GM04503 (cell line): ENCODE measurements at places on chromosomes 7 and 10.

GRCh38 chr10:120460776-120461175 is 3.7 kb downstream of the PLPP4 start:
- peak; percentile 91 for DNase-seq

- no peak for DNase-seq
These were observed 182.8 kb upstream of the CDC14C start for GRCh38 chr7:48741545-48741944.

DNA sequence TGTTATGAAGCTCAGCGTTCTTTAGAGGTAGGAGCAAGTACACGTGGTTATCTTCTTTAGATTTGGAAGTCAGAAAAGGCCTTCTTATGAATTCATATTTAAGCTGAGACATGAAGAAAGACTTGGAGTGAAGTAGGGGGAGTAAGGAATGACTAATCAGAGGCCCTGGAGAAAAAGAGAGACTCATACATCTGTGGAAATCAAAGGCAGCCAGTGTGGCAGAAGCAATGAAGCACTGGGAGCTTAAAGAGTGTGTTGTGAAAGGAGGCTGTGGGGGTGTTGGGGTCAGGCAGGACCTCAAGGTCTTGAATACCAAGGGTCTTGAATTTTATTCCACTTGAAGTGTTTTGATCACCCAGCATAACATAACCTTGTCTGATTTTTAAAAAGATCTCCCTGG is 35.7 kb upstream of the FGL2 start:
- no peak for DNase-seq

GRCh38 chr10:86486856-86487255 is 34.7 kb downstream of the WAPL start:
- no peak for DNase-seq

DNA sequence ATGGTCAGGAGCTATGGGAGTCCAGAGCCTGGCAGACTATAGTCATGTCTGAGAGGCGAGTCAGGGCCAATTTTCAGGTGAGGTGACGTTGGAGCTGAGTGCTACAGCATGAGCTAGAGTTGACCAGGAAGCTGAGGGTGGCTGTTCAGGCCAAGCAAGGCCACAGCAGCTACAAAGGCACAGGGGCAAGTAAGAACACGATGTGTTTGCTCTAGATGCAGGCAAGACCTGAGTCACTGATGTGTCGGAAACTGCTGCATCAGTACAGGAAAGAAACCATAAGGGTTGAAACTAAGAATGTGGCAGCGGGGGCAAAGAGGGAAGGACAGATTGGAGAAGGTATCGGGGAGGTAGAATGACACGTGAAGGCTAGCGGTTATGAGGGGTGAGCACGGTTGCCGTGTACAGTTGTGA is 11.8 kb upstream of the RRP12 start:
- DNase-seq: no peak

GRCh38 chr10:19815036-19815730 is 1.0 kb upstream of the PLXDC2 start:
- no peak for DNase-seq

GRCh38 chr7:149369497-149369896 is 91.4 kb downstream of the ZNF777 start:
- DNase-seq: no peak

- DNase-seq: peak; percentile 18
These were observed 40.7 kb downstream of the ATE1 start for GRCh38 chr10:121886997-121887622.

GRCh38 chr7:101538596-101539459 is 90.3 kb downstream of the MYL10 start:
- DNase-seq: no peak

DNA sequence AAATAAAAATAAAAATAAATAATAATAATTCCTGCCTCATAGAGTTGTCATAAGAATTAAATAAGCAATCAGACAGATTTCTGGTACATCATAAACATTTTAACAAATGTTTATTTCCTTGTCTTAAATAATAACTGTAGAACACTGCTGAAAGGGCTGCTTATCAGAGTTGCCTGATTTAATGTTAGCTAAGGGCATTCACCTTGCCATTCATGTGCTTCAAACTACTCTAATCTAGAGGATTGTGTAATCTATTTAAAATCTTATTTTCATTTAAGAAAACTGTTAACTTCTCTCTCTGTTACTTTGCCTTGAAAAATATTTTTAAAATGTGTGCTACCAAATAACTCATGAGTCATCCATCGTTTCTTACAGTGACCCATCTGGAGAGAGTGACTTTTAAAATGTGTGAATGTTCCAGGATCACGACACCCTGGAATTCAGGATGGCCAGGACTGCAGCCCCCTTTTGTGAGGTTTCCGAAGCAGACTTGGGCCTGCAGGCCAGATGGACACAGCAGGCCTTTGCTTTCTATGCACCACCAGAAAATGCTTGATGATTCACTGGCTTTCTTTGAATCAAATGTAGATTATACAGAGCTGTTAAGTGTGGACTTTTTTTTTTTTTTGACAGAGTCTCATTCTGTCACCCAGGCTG is 109.1 kb upstream of the TNS3 start:
- DNase-seq: no peak

DNA sequence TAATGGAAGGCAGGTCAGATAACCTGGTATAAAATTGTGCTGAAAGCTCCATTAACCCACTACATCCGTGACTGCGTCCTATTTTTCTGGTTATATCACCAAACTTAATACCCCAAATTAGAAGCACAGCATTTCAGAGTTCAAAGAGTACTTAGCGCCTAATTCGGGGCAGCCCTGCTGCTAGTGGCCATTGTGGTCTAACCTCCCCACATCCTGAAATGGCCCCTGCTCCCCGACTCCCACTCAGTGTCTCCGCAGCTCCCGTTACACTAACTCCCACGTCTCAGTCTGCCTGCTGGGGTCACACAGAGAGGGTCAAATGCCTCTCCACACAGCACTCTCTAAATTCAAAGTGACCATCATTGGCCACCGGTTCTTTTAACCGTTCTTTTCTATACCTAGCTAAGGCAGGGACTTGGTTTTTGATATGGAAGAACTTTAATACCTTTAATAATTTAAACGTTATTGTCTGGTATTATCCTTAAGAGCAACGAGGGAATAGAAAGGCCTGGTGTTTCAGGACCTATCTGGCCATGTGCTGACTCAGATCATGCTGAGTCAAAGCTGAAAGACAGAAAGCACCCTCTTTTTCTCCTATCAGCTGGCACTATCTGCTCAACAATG is 117.1 kb downstream of the KMT2E start:
- DNase-seq: no peak

GRCh38 chr7:81256991-81257390 is 338.1 kb upstream of the SEMA3C start:
- DNase-seq: no peak

DNA sequence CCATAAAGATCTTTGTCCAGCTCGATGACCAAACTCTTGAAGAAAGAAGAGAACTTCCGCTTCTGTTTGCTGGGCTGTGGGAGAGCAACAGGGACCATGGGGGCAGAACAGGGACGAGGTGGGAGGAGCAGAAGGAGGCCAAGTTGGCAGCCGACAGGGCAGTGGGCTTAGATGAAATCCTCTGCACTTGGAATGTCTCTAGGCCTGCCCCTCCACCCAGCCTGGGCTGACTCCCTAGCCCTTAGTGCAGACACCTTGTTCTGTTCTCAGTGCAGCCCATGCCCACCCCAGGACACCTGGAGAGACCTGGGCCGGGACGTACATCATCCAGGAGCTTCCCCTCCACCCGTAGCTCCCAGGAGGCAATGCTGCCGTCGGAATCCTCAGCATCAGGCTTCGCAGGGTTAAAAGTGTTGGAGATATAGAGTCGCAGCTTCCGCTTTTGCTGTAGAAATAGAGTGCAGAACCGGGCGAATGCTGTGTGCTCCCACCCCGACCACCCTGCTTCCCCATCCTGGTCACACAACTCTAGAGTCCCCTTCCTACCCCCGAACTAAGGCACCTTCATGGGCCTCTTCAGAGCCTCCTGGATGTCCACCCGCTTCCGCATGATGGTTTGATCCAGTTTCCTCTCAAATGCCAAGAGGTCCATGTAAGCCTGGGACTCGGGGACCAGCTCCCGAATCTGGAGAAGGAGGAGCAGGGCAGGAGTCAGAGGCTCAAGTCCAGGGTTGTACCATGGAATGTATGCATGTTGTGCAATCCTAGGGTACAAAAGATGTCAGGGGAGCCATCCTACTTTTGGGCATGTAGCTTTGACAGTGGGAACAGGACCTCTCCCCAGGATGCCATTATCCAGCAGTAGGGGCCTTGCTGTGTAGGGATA is 6.1 kb downstream of the SMARCD3 start:
- DNase-seq: no peak

- DNase-seq: no peak
These were observed 2.4 kb upstream of the PAX2 start for GRCh38 chr10:100742936-100743335.

DNA sequence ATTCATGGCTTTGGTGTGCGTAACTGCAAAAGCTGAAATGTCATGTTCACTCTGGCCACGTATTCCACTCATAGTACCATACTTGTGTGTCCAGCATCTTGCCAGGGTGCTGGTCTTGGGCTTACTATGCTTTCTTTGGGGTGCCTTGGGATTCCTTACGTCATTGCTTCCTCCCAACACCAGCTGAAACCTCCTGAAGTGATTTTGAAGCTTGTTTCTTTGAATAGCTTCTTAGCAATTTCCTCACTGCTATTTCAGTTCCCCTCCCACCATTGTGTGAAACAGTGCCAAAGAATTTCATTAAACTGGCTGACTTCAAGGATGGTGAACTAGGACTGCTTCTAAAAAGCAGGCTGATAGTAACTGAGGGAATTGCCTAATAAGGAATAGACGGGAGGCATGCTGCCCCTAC is 36.9 kb downstream of the ENTPD1 start:
- DNase-seq: peak; percentile 25

DNA sequence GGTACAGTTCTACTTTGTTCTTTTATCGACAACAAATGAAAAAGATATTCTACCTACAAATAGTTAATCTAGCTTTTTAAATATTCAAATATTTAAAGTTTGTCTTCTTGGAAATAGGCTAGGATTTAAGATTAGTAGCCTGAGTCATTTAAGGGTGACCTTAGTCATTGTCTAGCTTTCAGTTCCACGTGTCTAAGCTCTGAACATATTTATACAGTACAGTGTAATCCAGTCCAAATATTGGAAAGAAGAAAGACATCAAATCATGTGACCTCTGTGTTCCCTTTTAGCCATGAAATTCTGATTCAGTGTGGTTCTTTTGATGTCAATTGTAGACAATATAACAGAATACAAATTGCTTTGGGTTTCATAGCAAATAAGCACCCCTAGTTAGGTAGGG is 121.1 kb downstream of the MALRD1 start:
- DNase-seq: no peak

DNA sequence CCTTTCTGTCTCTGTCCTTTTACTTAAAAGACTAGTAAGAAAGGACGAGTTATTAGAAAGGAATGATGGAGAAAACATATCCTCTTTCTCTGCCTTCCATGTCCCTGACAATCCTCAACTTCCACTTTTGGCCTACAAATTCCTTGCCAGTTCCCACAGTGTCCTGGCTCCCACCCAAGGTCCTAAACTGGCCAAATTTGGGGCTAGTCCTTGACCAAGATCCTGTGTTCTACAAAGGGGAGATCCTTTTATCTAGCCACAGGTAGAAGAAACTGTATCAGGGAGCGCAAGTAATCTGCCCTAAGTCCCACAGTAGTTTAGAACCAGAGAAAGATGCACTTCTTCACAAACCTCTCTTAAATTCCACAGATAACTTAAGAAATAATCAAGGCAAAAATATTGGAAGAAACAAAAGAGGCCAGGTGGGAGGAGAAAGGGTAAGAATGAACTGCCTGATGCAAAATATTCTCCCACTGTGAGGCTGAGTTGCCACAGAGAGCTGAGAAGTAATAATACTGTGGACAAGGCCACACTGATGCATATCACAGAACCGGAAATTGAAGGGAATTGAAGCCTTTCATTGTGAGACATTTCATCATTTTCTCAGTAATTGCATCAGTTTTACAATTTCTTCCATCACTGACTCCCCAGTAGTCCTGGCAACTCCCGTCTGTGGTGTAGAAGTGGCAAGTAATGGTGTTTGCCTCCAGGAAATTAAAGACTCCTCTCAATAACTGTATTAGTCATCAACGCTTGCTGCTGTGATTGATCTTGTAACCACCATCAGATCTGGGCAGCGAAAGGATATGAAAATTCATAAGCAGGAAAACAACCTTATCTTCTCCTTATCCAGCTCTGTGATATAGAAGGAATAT is 47.2 kb downstream of the DNAJC12 start:
- peak; percentile 11 for DNase-seq

DNA sequence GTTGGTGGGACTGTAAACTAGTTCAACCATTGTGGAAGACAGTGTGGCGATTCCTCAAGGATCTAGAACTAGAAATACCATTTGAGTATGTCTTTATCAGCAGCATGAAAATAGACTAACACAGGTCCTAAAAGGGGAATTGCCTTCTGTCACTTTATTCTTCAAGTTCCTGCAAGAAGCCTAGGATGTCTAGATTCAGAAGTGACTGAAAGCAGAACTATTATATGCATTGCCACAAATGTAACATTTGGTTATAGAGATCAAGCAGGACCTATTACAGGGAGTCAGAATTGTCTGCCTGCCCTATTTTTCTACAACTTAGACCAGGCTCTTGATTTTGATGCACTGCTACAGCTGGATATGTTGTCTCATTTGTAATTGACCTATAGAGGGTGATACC is 364.7 kb downstream of the SORCS1 start:
- no peak for DNase-seq

- DNase-seq: no peak
These were observed 201.6 kb upstream of the LRRN3 start for GRCh38 chr7:110889335-110889734.

DNA sequence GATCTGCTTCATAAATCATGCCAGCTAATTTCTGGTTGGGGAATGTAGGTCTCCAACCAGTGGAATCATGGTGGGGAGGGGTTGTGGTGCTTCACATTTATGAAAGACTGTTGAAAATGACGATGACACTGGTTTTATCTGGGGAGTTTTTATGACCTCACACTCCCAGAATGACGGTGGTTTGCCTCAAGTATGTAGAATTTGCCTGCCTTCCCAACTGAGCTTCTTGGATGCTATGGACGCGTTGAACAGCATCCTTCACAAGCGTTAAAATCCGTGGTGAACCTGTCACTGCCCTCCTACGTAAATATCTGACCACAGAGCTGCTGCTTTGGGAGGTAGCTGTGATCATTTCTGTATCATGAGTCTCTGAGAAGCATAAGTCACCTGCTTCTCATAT is 3.3 kb downstream of the INSYN2A start:
- DNase-seq: no peak
